Fibroblast of the aortic adventitia (primary cell): ENCODE measurements at places on chromosomes 5 and 9.
A peak's percentile ranks its signal among the peaks of the same experiment; 100 is the strongest.

GRCh38 chr9:34684145-34684544, 6.9 kb downstream of the CCL19 start:
- DNase-seq = no peak

DNA sequence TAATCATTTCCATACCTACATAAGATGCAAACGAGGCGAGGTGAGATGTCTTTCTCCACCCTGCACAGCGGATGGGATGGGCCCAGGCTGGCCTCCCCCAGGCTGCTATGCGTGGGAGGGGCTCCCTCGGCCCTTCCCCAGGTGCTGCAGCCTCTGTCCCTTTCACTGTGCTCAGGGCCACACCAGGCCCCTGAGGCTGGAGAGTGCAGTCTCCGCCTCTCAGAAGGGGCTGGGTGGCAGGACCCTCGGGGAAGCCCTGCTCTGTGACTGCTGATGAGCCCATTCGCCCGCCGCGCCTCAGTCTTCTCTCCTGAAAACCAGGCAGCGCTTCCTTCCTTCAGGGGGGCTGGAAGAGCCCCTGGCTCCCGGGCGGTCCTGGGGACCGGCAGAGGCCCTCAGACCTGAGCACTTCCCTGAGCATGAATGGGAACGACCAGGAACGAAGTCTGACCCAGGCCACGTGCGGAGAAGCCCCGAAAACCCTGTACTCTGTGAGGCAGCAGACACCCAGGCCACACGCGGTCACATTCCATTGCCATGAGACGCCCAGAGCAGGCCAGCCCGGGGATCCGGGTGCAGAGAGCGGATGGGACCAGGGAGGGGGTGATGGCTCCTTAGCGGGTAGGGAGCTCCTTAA, 21.9 kb upstream of the NOTCH1 start:
- DNase-seq = peak; percentile 60

DNA sequence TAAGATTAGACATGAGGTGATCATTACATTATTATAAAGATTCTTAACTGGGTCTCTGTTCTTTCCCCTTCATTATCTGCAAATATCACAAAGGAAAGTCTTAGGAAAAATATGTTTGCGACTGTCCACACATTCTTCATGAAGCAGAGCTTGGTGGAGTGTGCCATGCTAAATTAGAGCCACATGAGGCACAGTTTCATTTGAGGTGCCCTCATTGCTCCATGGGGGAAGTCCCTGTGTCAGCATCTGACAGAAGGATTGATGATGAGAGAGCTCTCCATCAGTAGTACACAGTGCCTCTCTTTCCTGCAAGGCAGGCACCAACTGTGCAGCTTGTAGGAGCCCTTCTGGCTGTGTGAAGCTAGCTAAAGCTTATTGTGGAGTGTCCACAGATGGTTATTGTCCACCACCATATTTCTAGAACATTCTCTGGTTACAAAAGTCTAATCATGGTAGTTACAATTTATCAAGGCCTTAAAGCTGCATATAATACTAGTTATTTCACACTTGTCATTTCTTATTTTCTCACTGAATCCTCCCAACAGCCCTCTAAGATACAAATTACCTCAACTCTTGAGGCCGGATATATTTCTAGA, 63.9 kb downstream of the C9orf152 start:
- DNase-seq = no peak

- no peak for DNase-seq
Observed at GRCh38 chr5:134467231-134467630, 55.5 kb upstream of the CDKN2AIPNL start.

DNA sequence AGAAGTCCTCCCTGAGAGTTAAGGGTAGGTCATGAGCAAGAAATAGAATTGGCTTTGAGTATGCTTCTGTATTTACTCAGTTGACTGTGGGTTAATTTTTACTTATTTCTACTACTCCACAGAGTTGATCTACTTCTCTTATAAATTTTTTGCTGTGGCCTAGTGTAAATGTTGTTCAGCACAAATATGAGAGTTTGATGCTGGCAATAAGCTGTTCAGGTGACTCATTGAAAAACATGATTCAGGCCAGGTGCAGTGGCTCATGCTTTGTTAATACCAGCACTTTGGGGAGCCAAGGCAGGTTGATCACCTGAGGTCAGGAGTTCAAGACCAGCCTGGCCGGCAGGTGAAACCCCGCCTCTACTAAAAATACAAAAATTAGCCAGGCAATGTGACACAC, 4.5 kb upstream of the CDK7 start:
- DNase-seq = no peak
